ENCODE measurements at places on chromosomes 2 and 18.
A peak's percentile ranks its signal among the peaks of the same experiment; 100 is the strongest.

DNA sequence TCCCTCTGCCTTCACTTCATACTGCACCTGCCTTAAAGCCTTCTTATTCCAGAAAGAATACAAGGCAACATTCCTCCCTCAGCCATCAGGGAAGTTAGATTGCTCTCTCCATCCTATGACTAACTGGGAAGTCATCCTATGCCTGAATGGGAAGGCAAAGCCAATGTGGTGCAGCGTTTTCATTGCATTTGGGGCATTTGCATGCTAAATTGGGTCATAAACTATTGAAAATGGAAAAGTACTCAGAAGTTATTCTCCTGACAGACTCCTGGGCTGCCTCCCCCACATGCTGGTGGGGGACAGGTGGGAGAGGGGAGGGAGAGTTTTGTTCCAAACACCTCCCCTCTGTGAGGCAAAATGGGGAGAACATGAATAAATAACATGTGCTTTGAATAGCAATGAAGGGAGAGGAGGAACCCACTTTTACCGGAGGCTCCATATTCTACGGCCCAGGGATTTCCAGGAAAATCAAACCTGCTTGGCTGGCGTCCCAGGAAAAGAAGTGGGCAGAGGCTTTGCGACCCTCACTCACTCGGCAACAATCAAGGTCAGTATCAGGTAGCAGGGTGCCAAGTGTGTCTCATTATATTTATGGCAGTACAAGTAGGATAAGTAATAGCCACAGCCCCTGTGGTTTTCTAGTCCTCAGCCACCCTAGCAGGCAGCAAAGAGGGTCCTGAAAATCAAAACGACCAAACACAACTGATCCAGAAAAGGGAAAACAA is 84.1 kb downstream of the BOD1L2 start:
- DNase-seq: no peak

DNA sequence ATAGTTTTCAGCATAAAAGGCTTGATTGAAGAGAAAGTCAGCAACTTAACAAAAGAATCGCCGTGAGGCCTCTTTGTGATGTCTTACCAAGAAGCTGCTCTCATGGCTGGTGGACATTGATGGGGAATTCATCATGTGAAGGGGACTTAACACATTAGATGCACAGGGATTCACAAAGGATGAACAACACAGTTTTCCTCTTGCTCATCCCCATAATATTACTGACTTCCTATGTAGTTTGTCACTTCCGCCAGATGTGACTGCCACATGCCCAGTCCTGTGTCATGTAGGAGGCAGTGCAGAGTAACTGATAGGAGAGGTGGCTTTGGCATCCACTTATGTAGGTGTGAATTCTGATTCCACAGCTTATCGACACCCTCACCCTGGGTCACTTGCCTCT is 232.6 kb upstream of the LYPD1 start:
- DNase-seq: no peak

DNA sequence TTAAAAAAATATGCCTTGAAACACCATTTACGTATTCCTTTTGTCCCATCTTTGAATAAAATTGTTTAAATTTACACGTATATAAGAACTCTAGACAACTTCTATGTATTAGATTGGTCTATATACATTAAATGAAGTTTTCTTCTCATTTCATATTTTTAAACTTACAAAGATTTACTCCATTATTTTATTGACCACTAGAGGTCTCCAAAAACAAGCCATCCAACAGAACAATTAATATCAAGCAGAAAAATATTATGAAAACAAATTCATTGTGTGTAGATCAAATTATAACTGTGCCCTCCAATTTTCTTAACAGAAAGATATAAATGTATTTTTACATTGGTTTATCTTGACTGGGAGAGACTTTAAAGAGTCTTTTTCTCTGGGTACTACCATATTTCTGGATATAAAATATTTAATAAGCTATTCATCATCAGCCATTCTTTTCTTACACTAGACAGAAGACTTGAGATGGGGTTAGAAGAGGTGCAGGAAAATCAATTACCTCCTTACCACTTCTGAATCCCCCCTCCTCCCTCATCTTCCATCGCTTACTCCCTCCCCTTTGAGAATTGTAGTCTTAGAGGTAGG is 66.5 kb downstream of the DPP4 start:
- DNase-seq: no peak

- DNase-seq: no peak
Measured at GRCh38 chr2:120763508-120763907, 27.8 kb downstream of the GLI2 start.

GRCh38 chr2:226797289-226797988 is 2.2 kb downstream of the IRS1 start:
- peak; percentile 68 for DNase-seq

DNA sequence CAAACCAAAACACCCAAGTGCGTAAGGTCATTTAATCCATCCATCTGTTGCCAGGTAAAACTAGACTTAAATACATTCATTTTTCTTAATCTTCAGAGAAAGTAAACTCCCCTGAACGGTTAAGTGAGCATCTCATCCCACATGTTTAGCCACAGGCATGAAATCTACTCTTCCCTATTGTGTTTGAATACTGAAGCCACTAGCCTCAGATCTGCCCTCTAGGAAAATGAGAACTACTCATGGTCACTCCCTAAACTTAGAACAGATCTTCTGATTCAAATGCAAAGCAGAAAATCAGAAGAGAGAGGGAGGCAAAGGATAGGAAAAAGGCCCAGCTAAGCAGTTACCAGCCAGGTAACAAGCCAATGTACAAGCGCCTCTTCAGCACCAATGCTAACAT is 7.1 kb downstream of the TMEM247 start:
- DNase-seq: no peak

DNA sequence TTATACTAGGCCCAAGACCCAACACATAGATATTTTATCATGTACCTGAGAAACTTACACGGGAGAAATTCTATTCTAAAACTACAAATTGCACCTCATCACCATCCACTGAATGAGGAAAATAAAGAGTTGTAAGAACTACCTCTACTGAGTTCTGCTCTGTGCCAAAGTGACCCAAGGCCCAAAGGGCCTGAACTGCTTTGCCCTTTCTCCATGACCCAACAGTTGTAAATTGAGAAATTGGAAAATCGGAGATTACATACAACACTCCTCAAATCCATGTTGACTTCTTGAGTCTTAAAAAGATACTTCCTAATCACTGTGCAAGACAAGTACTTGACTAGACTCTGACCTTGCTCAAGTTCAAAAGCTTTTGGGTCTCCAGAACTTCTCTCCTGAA is 8.8 kb downstream of the NR4A2 start:
- no peak for DNase-seq

DNA sequence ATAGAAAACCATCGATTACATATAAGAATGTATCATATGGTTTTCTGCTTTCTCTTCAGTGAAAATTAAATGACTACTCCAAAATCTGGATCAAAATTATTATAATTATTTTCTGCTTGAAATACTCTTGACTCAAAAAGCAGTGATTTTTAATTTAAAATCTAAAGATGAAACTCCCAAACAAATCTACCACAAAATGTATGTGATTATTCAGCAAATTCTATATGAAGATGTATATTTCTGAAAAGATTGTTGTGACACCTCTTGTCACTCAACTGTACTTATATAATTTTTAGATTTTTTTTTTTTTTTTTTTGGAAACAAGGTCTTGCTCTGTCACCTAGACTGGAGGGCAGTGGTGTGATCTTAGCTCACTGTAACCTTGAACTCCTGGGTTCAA is 98.6 kb downstream of the MTCL1 start:
- no peak for DNase-seq

DNA sequence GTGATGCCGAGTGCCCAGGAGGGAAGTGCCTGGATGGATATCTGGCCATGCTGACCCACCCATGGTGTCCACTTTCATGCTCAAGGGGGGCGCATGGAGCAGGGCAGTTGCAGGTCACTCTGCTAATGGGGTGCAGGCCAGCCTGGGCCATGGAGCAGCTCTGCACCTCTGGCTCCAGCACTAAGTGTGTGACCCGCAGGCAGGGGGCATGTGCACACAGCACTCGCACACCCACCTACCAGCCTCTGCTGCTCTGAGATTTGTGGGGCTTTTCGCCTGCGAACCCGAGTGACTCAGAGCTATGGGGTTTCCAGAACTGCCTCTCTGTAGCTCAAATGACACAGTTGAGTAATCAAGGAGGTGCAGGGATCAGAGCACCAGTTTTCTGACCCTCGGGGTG is 66.2 kb downstream of the CYP26B1 start:
- no peak for DNase-seq

- no peak for DNase-seq
Measured at GRCh38 chr2:20660506-20661420, 6.2 kb upstream of the GDF7 start.

Measured in ascending aorta (tissue), 2 donors.